SK-N-MC (cell line): ENCODE measurements at places on chromosomes 12 and 14.

DNA sequence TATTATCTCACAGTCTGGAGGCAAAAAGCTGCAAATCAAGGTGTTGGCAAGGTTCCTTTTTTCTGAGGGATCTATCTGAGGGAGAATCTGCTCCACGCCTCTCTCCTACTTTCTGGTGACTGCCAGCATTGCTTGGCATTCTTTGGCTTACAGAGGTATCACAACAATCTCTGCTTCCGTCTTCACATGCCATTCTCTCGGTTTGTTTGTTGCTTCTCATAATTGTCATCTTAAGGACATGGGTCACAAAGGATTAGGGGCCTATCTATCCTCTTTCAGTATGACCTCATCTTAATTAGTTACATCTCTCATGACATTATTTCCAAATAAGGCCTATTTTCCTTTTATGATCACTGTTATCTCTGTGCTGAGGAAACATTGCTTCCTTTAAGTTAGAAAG lies 345.0 kb downstream of the FOXG1 start:
- DNase-seq: no peak

DNA sequence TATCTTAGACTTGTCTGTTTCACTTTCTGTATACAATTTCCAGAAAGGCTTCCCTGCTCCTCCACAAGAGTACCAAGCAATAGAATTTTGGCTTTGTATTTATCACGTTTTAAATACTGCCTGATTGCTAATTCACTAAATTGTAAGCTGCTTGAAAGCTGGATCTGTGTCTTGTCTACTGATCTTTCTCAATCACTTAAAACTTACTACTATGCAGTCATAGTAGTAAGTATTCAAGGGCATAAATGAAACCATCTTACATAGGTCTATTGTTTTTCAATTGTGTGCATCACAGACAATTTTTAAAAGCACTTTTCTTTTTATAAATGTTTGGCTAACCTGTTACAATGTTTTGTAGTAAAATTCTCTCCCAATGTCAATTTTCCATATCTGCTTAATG lies 1.2 kb upstream of the GLIPR1L2 start:
- no peak for DNase-seq

DNA sequence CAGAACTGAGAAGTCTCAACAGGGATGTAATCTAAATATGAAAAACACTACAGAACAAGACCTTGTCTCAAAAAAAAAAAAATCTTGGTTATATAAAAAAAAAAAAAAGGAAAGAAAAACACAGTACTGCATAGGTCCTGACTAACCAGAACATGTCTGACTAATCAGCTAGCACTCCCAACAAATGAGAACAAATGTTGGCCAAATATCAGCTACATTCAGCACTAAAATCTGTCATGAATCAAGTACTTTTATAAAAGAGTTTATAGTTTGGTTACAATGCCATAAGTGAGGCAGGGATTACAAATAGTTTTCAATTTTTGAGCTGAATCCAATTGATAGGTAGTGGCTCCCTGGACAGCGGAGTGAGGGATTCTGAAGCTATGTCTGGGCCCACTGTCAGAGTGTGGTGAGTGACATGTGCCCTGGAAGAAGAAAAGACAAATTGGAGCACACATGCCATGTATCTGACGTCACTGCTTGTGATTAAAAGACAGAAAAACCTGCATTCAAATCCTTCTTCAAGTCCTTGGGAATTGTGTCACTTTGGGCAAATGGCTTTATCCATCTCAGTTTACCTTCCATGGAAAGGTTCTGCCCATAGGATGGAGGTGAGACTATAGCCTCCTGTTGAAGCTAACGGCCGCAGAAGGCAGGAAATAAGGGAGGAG lies 5.6 kb upstream of the FAM234B start:
- DNase-seq: no peak

DNA sequence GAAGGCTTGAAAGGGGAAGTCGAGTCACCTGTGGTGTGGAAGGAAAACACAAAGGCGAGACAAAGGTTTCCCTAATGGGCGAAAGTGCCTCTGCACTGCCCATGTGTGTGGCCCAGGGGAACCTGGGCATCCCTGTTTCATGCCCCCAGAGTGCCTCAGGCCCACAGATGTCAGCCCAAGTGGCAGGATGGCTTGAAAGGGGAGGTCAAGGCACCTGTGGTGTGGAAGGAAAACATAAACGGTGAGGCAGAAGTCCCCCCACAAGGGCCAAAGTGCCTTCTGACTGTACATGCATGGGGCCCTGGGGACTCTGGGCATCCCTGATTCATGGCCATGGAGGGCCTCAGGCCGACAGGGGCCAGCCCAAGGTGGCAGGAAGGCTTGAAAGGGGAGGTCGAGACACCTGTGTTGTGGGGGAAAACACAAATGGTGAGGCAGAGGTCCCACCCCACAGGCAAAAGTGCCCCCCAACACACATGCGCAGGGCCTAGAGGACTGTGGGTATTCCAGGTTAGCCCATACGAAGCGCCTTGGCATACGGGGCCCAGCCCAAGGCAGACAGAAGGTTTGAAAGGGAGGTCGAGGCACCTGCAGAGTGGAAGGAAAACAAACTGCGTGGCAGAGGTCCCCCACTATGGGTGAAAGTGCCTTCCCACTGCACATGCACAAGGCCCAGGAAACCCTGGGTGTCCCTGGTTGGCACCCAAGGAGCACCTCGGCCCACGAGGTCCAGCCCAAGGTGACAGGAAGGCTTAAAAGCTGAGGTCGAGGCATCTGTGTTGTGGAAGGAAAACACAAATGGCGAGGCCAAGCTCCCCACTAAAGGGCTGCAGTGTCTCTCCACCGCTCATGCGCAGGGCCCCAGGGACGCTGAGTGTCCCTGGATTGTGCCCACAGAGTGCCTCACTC lies 382.3 kb downstream of the ALG10 start:
- DNase-seq: no peak

- DNase-seq: no peak
Observed at GRCh38 chr12:66538970-66539369, 139.9 kb downstream of the GRIP1 start.
